KBM-7 (cell line): ENCODE measurements at places on chromosomes 2 and 18.

DNA sequence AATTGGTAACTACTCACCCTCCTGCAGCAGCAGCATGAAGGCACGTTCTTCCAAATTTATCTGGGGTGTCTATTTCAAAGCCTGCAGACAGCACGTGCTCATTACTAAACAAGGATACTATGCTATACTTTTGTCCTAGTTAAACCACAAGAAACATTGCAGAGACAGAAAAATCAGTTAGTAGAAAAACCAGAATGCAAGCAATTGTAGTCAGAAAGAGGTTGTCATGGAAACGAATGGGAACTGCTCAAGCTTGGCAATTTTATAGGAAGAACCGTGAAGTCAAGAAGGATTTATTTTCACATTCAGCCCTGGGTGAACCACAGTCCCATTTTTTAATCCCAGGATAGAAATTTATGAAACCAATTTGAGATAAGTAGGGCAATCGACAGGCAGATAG lies 162.2 kb upstream of the PGAP1 start:
- peak; percentile 32 for DNase-seq

DNA sequence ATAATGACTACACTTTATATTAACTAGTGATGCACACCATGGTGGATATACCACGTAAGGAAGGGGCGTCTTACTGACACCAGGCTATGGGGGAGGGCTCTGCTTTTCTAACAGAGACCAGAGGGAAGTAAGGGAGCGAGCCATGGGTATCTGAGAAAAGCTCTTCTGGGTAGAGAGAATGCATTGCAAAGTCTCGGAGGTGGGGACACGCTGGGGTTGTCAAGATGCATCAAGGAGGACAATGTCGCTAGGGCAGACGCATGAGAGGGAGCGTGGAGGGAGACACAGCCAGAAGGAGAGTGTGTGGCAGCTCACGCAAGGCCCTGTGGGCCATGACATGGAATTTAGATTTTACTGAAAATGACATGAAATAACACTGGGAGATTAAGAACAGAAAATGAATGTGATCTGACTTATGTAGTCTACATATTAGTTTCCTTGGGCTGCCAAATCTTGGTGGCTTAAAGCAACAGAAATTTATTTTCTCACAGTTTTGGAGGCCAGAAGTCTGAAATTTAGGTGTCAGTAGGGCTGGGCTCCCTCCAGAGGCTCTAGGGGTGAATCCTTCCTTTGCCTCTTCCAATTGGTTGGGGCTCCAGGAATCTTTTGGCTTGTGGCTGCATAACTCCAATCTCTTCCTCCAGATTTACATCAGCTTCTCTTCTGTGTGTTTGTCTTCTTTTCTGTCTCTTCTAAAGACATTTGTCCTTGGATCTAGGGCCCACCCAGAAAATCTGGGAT lies 352.2 kb downstream of the CYRIA start:
- DNase-seq, result no peak

DNA sequence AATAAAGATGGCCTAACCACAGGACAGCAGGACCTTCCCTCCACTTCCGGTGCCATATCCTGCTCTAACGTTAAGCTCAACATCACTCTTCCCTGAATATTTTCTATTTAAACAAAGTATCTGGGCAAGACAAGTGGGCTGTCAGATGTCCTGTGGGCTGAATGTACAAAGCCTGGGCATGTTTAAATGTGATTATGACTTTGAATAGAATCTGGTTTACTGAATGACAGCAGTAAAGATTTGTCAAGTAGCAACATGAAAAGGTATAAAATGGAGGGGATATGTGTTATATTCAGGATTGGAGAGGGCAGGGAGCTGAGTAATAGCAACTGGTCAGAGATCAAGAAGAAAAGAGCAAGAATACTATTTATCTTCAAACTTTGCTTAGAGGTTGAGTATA lies 540.9 kb downstream of the NRXN1 start:
- DNase-seq, result peak; percentile 2

DNA sequence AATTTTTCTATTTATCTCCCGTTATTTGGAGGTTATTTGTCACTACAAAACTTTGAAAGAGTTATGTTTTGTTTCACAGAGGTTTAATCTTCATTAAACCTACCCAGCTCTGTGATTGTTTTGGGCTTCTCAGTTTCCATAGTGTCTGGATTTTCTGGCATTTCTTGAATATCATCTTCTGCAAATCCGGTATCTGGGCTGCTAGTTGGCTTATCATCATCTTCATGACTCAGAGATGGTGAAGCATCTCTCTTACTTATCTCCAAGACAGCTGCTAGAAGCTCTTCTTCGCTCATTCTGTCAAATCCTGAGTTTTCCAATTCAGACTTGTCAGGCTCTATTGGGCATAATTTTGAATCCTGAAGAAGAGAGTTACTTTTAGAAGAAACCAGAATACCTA lies 55.6 kb downstream of the VIL1 start:
- no peak for DNase-seq

- no peak for DNase-seq
Measured at GRCh38 chr2:62231541-62231940, 35.6 kb downstream of the B3GNT2 start.

DNA sequence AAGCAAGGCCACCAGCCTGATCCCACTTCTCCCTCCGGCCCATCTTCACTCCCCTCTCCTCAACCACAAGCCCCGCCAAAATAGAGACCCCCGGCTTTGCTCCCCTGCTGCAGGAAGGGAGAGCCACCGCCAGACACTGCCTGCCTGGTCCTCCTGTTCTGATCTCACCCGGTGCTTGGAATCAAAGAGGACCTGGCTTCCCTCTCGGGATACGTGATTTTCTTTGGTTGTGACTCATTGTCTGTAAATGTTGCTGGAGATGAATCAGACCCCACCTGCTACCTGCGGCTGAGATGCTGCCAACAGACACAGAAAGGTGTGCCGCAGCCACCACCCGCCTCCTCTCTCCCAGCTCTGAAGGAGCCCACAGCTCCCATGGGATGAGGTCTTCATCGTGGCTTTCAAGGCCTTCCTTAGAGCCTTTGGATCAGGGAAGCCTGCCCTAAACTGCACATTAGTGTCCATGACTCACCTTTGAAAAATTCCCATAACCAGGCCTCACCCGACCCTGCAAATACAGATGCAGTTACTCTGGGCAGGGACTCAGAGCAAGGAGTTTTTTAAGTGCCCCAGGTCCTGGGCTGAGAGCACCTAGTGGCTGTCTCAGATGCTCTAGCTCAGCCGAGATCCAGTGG lies 79.4 kb upstream of the ZNF532 start:
- DNase-seq, result no peak

- no peak for DNase-seq
Measured at GRCh38 chr2:84116143-84116542, 342.9 kb downstream of the SUCLG1 start.
